Activated naive CD4-positive, alpha-beta T cell treated with anti-CD3 and anti-CD28 coated beads for 36 hours (primary cell): ENCODE measurements at places on chromosomes 7 and 10. TPM values are rescaled to one million over a fixed set of nuclear protein-coding genes. Genes with fewer than 3 reads are reported as not detected.
A peak's percentile ranks its signal among the peaks of the same experiment; 100 is the strongest.

GOT1 gene
- total RNA-seq, result 67.3 TPM

KDM7A gene
- total RNA-seq, result 27.4 TPM

DNA sequence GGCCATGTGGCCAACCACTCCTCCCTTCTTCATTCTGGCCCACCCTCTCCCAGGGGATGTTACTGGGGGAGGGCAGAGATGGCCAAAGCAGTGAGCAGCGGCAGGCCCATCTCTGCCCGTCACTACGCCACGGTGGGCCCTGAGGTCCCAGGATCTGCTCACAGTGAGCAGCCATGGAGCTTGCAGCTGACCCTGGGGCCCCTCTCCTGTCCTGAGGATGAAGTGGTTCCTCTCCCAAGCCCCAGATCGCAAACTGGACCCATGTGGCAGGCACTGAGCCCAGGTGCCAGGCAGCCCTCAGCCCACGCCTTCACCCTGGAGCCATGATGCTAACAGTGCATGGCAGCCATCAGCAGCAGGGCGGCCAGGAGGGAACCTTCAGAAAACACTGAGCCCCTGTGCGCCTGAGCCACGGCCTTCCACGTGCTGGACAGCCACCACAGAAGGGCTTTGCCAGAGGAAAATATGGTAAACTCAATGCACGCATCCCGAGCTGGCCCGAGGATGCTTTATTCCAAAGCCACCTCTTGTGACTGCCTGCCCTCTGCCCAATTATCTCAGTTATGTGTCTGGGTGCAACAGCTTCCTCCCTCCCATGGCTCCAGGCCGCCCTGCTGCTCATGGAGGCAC, 485.7 kb downstream of the PTPRN2 start:
- no peak overlapping the region for H3K4me3 ChIP-seq
- H3K27ac ChIP-seq, result no peak overlapping the region
- no peaks in the 10 kb centered on the region for H3K4me1 ChIP-seq
- H3K36me3 ChIP-seq, result no peaks in the 10 kb centered on the region
- no peaks in the 10 kb centered on the region for H3K27me3 ChIP-seq
- DNase-seq, result no peak

STEAP4 gene
- not detected for total RNA-seq

DNA sequence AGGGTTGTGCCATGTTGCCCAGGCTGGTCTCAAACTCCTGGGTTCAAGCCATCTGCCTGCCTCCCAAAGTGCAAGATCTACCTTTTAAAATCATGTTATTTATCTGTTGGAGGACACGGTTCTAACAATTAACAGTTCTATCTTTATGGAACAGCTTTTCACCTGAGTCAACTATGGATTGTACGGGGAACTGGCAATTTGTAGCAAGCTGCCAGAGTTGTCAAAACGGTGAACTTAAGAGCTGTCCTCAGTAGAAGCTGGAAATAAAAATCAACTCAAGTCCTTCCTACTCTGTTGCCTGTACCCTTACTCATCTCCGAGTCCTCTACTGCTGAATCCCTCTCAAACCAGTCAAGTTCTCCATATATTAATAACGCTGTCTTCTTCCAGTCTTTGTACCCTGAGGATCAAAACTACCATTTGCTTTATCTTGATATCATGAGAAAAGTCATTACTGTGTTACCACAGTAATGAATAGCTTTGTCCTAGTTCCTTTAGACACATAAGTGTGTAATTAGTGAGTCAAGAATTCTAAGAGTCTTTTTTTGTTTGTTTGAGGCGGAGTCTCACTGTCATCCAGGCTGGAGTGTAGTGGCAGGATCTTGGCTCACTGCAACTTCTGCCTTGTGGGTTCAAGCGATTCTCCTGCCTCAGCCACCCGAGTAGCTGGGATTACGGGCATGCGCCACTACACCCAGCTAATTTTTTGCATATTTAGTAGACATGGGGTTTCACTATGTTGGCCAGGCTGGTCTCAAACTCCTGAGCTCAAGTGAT, 28.2 kb downstream of the HBP1 start:
- no peaks in the 10 kb centered on the region for H3K27me3 ChIP-seq
- H3K4me1 ChIP-seq, result peaks cover 5% of the 10 kb centered on the region
- peaks cover 17% of the 10 kb centered on the region for H3K36me3 ChIP-seq
- DNase-seq, result no peak

DNA sequence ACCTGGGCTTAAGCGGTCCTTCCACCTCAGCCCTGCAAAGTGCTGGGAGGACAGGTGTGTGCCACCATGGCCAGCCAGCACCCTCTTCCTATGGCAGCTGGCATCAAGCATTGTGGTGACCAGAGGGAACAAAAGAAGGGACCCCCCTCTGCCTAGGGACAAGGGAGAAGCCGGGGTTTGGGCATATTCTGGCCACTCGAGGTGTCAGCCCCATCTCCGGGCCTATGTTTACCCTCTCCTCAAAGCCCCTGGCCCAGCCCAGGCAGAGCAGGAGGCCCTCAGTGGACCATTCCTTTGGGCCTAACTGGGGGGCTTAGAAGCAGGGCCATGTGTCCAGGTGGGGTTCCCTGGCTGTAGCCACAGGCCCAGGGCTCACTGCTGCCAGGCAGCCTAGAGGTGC, 23.9 kb downstream of the VSIR start:
- peak overlapping the region; percentile 64 for H3K4me3 ChIP-seq
- H3K36me3 ChIP-seq, result peaks cover 37% of the 10 kb centered on the region
- peaks cover 95% of the 10 kb centered on the region for H3K4me1 ChIP-seq
- H3K27ac ChIP-seq, result peak overlapping the region; percentile 98
- no peaks in the 10 kb centered on the region for H3K27me3 ChIP-seq

DNA sequence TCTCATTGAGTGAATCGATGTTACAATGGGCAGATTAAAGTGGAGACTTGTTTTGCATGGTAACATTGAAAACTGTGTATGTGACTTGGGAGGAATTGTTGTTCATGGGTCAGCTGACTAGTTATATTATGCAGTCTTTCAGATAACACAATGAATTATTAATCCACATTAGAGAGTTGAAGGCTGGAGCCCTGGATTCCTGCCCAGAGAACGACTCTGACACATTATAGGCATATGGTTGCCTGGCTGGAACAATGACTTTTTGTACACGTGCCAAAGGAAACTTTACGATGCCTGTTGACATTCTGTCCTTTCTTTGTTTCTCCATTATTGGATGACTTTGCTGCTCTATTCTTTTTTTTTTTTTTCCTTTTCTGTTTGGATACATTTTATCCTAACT, 52.3 kb upstream of the TMEM229A start:
- no peak for DNase-seq
- H3K4me3 ChIP-seq, result no peak overlapping the region
- peaks cover 3% of the 10 kb centered on the region for H3K27me3 ChIP-seq
- H3K27ac ChIP-seq, result no peak overlapping the region

GRCh38 chr7:112784603-112785002, 5.6 kb downstream of the TMEM168 start:
- H3K27ac ChIP-seq, result no peak overlapping the region
- DNase-seq, result no peak
- H3K36me3 ChIP-seq, result peaks cover 41% of the 10 kb centered on the region
- no peak overlapping the region for H3K4me3 ChIP-seq

GSAP gene
- total RNA-seq, result 1.5 TPM

GRCh38 chr10:28838908-28839307, 161.6 kb downstream of the BAMBI start:
- H3K27me3 ChIP-seq, result peaks cover 7% of the 10 kb centered on the region
- H3K4me3 ChIP-seq, result no peak overlapping the region
- H3K36me3 ChIP-seq, result no peaks in the 10 kb centered on the region
- H3K27ac ChIP-seq, result no peak overlapping the region

ITGA8 gene
- total RNA-seq, result not detected

DNA sequence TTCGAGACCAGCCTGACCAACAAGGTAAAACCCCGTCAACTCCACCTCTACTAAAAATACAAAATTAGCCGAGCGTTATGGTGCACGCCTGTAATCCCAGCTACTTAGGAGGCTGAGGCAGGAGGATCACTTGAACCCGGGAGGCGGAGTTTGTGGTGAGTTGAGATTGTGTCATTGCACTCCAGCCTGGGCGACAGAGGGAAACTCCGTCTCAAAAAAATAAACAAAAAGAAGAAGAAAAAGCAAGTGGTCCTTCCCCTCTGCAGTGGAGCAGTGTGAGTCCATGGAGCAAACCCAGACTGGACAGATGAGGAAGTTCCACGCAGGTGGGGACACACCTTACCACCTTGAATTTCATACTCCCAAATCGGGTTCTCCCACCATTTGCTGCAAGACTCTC, 13.1 kb upstream of the SERPINE1 start:
- H3K36me3 ChIP-seq, result no peaks in the 10 kb centered on the region
- H3K4me3 ChIP-seq, result no peak overlapping the region
- H3K4me1 ChIP-seq, result no peaks in the 10 kb centered on the region
- no peak overlapping the region for H3K27ac ChIP-seq
- no peaks in the 10 kb centered on the region for H3K27me3 ChIP-seq

DNA sequence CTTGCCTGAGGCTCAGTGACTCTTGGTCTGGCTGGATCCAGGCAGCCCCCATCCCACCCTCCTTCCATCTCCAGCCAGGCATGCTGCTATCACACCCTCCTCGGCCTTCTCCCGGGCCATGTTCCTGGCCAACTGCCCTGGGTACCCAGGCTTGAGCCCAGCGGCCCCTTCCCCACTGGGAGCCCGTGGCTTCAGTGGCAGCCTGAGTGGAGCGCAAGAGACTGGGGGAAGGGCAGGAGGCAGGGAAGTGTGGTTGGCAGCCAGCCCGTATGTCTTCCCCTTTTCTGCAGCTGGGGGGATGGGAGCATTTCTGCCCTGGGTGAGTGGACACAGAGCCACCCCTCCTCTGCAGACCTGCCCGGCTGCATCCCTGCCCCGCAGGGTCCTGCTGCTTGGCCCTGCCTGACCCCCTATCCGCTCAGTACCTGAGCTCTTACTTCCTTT, 148.5 kb downstream of the ARHGAP22 start:
- no peak overlapping the region for H3K27ac ChIP-seq
- no peak for DNase-seq
- H3K4me1 ChIP-seq, result no peaks in the 10 kb centered on the region
- no peaks in the 10 kb centered on the region for H3K36me3 ChIP-seq

C7orf25 gene
- total RNA-seq, result 0.93 TPM

DNA sequence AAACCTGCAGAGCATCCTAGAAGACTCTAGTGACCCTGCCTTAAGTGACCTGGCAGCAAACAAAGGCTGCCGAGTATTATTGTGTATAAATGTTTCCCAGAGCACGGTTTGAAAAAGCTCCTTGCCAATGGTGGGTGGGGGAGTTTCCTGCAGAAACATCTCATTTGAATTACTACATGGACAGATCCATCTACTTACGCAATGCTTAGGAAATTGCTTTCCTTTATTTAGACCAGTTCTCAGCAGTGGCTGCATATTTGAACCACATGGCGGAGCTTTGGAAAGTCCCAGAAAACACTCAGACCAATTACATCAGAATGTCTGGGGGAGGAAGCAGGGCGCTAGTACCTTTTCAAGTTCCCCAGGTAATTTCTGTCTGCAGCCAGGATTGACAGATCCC, 560.9 kb downstream of the SDK1 start:
- no peaks in the 10 kb centered on the region for H3K27me3 ChIP-seq
- peak; percentile 55 for DNase-seq
- peaks cover 13% of the 10 kb centered on the region for H3K4me1 ChIP-seq
- H3K27ac ChIP-seq, result no peak overlapping the region

DNA sequence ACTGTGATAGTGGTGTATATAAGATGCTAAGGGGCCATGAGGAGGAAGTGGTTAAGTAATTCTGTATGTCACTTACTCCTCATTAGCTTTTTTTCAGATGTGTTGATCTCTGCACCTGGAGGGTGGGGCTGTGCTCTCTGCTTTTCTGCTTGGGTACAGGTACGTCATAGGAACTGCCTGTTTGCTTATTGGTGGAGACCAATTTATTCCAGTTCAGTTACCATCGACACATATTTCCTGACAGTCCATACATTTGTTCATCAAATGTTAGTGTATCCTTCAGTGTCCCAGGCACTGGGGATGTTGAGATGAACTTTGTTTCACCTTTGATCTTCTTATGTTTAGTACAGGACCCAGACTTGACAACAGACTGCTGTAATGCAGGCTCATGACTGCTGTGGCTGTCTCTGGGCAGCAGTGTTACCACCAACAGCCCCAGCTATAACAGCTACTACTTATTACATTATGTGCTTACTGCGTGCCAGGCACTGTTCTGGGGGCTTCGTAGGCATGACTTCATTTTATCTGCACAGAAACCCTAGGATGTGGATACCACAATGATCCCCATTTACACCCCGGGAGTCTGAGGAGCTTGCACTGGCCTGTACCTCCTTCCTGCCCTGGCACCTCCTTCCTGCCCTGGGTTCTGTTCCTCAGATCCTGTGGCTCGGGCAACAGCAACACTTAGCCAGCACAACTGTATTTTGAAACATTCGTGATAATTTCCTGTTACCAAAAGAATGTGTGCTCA, 87.4 kb downstream of the BUB3 start:
- H3K27me3 ChIP-seq, result no peaks in the 10 kb centered on the region
- DNase-seq, result peak; percentile 64
- H3K4me1 ChIP-seq, result peaks cover 26% of the 10 kb centered on the region
- H3K36me3 ChIP-seq, result peaks cover 2% of the 10 kb centered on the region

DNA sequence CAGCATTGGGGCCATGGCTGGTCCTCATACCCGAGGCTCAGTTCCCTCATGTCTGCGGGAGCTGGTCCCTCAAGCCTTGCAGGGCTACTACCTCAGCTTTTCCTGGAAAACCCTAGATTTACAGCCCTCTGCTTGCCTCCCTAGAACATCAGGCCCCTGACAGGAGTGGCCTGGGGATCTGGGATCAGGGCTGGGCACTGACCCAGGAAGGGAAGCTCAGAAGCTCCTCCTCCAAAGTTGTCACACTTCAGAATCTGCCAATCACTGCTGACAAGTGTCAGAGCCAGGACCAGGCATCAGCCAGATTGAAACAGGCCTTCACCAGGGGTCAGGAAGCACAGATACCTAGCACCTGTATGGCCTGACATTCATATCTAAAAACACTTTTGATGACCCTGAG, 115.2 kb downstream of the GRID1 start:
- H3K27ac ChIP-seq, result no peak overlapping the region
- DNase-seq, result no peak
- no peak overlapping the region for H3K4me3 ChIP-seq
- H3K27me3 ChIP-seq, result no peaks in the 10 kb centered on the region
- H3K4me1 ChIP-seq, result no peaks in the 10 kb centered on the region

- DNase-seq, result peak; percentile 68
- peaks cover 68% of the 10 kb centered on the region for H3K4me1 ChIP-seq
- H3K27me3 ChIP-seq, result no peaks in the 10 kb centered on the region
- no peaks in the 10 kb centered on the region for H3K36me3 ChIP-seq
- H3K27ac ChIP-seq, result peak within 1 kb of the TSS; percentile 92
Observed at GRCh38 chr7:111090846-111091245, at the start of gene LRRN3. Gene LRRN3, plus strand, starts transcription at chr7:111091127. Its CDS starts 31,646 bp downstream, at chr7:111122773.

GRCh38 chr7:123658023-123658422, 2.4 kb downstream of the LMOD2 start:
- H3K27ac ChIP-seq, result no peak overlapping the region
- no peak for DNase-seq
- no peak overlapping the region for H3K4me3 ChIP-seq
- H3K4me1 ChIP-seq, result no peaks in the 10 kb centered on the region

PANK1 gene
- total RNA-seq, result 1.6 TPM
